ENCODE measurements at places on chromosomes 4 and X.

DNA sequence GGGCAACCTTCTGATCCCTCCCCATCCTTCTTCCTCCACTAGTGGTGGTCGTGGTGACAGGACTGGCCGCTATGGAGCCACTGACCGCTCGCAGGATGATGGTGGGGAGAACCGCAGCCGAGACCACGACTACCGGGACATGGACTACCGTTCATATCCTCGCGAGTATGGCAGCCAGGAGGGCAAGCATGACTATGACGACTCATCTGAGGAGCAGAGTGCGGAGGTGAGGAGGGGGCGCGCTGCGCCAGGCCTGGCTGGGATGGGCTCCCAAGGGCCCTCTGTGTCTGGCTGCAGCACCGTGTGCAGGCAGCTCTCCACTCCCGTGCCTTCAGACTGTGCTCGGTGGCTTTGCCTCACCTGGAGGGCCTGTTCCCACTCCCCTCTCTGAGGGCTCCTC lies 24.3 kb downstream of the RBM10 start:
- DNase-seq: no peak

DNA sequence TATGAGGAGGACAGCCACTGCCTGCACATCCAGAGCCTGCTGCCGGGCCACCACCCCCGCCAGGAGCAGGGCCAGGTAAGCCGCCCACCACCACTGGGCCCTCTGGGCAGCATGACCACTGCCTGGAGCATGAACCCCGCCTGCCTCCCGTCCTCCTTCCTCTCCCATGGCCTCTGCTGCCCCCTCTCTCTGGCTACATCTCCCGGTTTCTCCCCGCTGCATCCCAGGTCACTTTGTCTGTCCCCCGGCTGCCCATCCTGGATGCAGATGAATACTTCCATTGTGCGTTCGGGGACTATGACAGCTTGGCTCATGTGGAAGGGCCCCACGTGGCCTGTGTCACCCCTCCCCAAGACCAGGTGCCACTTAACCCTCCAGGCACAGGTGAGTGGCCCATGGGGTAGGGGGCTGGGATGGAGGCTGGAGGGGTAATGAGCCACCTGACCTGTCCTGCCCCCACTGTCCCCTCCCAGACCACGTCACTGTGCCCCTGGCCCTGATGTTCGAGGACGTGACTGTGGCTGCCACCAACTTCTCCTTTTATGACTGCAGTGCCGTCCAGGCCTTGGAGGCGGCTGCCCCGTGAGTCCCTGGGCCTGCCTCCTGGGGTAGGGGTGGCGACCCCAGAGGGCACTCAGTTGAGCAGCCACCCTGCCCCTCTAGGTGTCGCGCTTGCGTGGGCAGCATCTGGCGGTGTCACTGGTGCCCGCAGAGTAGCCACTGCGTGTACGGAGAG lies 6.0 kb downstream of the PLXNB3 start:
- DNase-seq: peak; percentile 6

DNA sequence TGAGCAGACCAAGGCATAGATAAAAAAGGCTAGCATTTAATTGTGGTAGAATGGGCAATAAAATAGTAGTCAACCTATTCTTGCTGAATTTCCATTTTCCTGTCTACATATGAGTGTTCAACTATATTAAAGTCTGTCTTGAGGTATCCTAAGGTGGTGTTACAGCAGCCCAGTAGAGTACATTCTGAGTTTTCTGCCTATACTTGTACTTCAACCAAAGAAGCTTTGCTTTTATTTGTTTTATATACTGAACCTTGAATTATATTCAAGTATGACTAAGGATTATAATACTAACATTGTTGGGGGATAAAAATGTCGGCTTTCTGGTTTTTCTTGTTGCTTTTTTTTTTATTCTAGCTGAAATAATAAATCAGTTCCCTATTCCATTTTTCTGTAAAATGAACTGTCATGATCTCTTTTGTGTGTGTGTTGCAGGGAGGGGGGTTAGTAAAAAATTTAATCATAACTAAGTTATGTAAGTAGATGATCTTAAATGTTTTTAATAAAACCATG lies 106.7 kb downstream of the PDLIM5 start:
- DNase-seq: no peak

DNA sequence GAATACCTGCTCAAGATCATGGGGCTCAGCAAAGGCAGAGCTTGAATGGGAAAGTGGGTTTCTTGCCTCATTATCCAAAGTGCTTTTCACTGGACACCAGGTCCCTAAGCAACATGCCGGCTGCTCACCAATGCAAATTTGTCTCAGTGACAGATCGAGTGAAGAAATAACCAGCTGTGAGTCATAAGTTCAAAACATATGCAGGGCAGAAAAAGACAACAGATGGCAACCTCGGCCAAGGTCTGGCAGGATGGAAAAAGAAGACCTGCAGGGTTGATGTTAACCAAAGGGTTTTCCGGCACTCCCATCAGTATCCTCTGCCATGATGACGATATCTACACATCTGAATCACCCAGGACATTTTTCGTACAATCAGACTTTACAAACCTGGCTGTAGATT lies 124.1 kb downstream of the AFAP1 start:
- DNase-seq: peak; percentile 65

DNA sequence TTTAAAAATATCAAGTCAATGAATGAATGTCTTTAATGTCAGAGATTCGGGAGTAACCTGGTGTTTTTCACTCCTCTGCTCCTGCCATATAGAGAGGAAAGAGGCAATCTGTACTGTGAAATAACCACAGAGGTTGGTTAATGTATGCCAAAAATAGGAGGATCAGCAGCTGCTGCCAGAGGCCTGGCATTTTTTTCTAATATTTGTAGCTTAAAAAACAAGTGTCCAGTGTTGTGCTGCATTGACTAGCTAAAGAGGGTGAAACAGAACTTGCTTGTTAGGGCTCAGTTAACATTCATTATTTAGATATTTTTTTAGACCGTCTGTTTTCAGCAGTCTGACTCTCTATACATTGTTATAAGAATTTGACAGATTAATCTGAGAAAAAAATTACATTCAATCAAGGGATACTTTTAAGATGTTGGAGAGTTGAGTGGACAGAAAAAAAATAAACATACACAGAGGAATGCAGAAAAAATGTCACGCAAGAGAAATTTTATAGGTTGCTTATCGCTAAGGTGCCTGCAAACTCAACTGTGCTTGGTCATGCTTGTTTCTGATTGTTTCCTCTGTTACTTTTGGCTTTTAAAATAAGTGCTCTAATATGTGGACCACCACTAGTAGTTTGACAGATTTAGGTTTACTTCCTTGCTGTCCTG lies 392.3 kb upstream of the GALNT7 start:
- no peak for DNase-seq

- DNase-seq: no peak
Measured at GRCh38 chr4:84279678-84280077, 219.4 kb downstream of the NKX6-1 start.

All from glutamatergic neuron (in vitro differentiated cells).